ENCODE measurements at places on chromosomes 7 and 10.

- DNase-seq = no peak
Measured at GRCh38 chr7:76261329-76261728, 41.1 kb upstream of the HSPB1 start.

- no peak for DNase-seq
Measured at GRCh38 chr7:2510909-2511768, 8.4 kb upstream of the LFNG start.

GRCh38 chr10:74542077-74542476 is 284.3 kb upstream of the KAT6B start:
- DNase-seq = no peak

DNA sequence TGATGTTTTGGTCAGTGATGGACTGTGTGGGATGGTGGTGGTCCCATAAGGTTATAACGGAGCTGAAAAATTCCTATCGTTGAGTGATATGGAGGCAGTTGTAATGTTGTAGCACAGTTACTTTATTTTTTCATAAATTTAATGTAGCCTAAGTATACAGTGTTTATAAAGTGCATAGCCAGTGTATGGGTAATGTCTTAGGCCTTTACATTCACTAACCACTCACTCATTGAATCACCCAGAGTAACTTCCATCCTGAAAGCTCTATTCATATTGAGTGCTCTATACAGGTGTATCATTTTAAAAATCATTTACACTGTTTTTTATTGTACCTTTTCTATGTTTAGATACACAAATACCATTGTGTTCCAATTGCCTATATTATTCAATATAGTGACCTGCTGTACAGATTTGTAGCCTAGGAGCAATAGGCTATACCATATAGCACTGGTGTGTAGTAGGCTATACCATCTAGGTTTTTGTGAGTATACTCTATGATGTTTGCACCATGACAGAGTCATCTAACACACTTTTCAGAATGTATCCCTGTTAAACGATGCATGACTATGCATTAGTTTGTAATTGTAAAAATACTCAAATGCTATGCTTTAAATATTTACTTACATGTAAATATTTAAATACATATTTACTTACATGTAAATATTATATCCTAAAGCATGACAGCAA is 21.0 kb downstream of the PDCD4 start:
- no peak for DNase-seq

GRCh38 chr7:130154131-130154500 is 51.1 kb downstream of the TMEM209 start:
- no peak for DNase-seq

DNA sequence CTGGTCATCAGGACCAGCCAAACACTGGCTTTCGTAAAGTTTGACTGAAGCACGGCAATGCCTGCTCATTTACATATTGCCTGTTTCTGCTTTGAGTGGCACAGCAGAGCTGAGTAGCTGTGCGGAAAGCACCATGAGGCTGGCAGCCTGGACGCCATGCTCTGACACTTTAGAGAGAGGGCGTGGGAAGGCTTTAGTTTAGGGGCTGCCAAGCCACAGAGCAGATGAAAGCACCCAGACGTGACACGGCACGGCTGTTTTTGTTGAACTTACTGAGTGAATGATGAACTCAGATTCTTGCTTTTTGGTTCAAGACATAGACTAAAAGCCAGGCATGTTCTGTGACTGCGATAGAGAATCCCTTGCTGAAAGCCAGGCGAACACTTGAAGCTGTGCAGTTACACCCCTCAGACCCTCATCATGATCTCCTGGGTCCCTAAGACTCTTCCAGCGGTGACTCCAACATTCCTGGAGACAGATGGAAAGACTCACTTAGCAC is 182.1 kb downstream of the ZMYND11 start:
- DNase-seq = no peak

GRCh38 chr7:149752646-149753045 is 20.7 kb downstream of the ZNF467 start:
- no peak for DNase-seq
